ENCODE measurements at places on chromosomes 3 and 15. TPM values are rescaled to one million over a fixed set of nuclear protein-coding genes. Genes with fewer than 3 reads are reported as not detected.

GOLGA6B gene
- not detected for total RNA-seq

SLC51A gene
- total RNA-seq = not detected

GOLGA8K gene
- not detected for total RNA-seq

RFT1 gene
- 19.6 TPM for total RNA-seq

LMAN1L gene
- not detected for total RNA-seq

GPR176 gene
- total RNA-seq = 50.8 TPM

SPINK8 gene
- not detected for total RNA-seq

CATSPER2 gene
- total RNA-seq = 0.60 TPM

DPH6 gene
- total RNA-seq = 30.8 TPM

CPNE9 gene
- not detected for total RNA-seq

SCN11A gene
- total RNA-seq = not detected

GPR171 gene
- total RNA-seq = not detected

CP gene
- total RNA-seq = 0.39 TPM

KCNH8 gene
- not detected for total RNA-seq

CACNA2D2 gene
- total RNA-seq = not detected

RUVBL1 gene
- 115 TPM for total RNA-seq

TMEM89 gene
- total RNA-seq = not detected

SCG3 gene
- not detected for total RNA-seq

INKA1 gene
- total RNA-seq = 4.1 TPM

RGMA gene
- not detected for total RNA-seq

SH2D7 gene
- not detected for total RNA-seq

BNC1 gene
- 8.8 TPM for total RNA-seq

PATL2 gene
- 1.1 TPM for total RNA-seq

CCDC39 gene
- total RNA-seq = not detected

CILP gene
- total RNA-seq = not detected

STX19 gene
- total RNA-seq = not detected

DUOXA1 gene
- total RNA-seq = not detected

NR2E3 gene
- not detected for total RNA-seq

TTLL13 gene
- not detected for total RNA-seq

SAXO2 gene
- total RNA-seq = not detected

PLA2G4D gene
- not detected for total RNA-seq

RARB gene
- 37.4 TPM for total RNA-seq
